ENCODE measurements at places on chromosomes 16 and 17. TPM values are rescaled to one million over a fixed set of nuclear protein-coding genes. Genes with fewer than 3 reads are reported as not detected.

DNA sequence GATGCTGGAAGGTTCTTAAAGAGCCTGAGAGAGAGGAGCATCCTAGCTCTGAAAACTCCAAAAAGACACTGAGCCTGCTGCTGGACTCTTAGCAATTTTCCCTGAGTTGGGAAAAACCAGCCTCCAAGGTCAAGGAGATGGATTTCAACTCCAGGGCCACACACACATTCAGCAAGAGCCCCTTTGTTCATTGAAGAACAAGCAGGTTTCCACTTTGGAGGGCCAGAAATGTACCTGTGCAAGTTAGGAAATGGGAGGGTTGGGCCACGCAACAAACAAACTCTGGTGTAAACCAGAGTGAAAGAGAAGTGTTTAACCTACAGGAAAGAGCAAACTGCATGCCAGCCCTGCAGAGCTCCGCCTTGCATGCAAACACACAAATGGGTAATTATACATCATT lies 264.8 kb upstream of the RPL38 start:
- H3K27ac ChIP-seq, result no peak overlapping the region
- peaks cover 2% of the 10 kb centered on the region for H3K27me3 ChIP-seq
- no peak for DNase-seq
- H3K4me1 ChIP-seq, result peaks cover 10% of the 10 kb centered on the region
- no peaks in the 10 kb centered on the region for H3K36me3 ChIP-seq

DNA sequence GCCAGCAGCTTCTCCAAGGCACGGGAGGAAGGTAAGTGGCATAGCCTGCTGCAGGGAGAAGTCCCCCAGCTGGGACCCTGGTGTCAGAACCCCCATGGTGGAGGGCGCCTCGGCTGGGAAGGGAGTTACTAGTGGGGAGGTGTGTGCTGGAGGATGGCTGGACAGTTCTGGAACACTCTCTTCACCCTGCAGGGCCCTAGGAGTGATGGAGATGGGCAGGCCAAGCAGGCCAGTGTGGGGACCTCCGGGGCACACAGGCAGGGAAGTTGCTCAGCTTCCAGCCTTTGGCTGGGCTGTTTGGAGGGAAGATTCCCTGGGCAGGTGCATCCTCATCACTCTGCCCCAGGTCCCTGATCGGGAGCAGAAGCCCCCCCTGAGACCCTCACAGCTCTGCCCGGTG lies 696 bp downstream of the C17orf99 start:
- H3K4me1 ChIP-seq, result peaks cover 89% of the 10 kb centered on the region
- H3K4me3 ChIP-seq, result no peak overlapping the region
- H3K36me3 ChIP-seq, result no peaks in the 10 kb centered on the region

- no peaks in the 10 kb centered on the region for H3K27me3 ChIP-seq
- peak overlapping the region; percentile 67 for H3K4me3 ChIP-seq
- peaks cover 3% of the 10 kb centered on the region for H3K36me3 ChIP-seq
- peaks cover 50% of the 10 kb centered on the region for H3K4me1 ChIP-seq
- H3K27ac ChIP-seq, result peak overlapping the region; percentile 98
These were observed 20.7 kb downstream of the TRAP1 start for GRCh38 chr16:3696425-3697218.

- no peak overlapping the region for H3K4me3 ChIP-seq
- H3K27ac ChIP-seq, result no peak overlapping the region
- H3K27me3 ChIP-seq, result no peaks in the 10 kb centered on the region
- no peaks in the 10 kb centered on the region for H3K36me3 ChIP-seq
These were observed 101.8 kb upstream of the CDH8 start for GRCh38 chr16:62137996-62138395.

- H3K4me3 ChIP-seq, result no peak overlapping the region
- no peaks in the 10 kb centered on the region for H3K27me3 ChIP-seq
- no peak for DNase-seq
- H3K4me1 ChIP-seq, result no peaks in the 10 kb centered on the region
These were observed 388.3 kb downstream of the CA10 start for GRCh38 chr17:51770027-51770759.

- no peak overlapping the region for H3K27ac ChIP-seq
- no peak for DNase-seq
- H3K36me3 ChIP-seq, result no peaks in the 10 kb centered on the region
- no peak overlapping the region for H3K4me3 ChIP-seq
- H3K27me3 ChIP-seq, result no peaks in the 10 kb centered on the region
These were observed 112.3 kb upstream of the PMFBP1 start for GRCh38 chr16:72284042-72284789.

DNA sequence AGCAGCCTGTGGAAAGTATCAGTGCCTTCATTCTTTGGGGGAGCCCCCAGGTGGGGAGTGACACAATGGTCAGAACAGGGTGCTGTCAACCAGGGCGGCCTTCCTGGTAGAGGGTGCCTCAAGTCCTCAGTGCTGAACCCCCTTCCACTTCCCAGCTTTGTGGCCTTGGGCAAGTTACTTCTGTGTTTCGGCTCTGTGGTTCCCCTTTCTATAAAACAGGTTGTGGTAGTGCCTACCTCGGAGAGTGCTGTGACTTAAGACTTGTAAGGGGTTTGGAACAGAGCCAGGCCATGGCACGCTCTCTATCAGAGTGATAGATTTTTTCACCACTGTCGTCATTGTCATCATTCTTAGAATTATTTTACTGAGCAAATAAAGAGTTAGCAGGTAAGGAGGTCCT lies 141.1 kb downstream of the CCDC182 start:
- peaks cover 31% of the 10 kb centered on the region for H3K36me3 ChIP-seq
- H3K27ac ChIP-seq, result no peak overlapping the region
- H3K4me3 ChIP-seq, result no peak overlapping the region

C1QL1 gene
- total RNA-seq, result 0.11 TPM

GRCh38 chr16:58230259-58230658 lies 32.4 kb upstream of the CSNK2A2 start:
- no peaks in the 10 kb centered on the region for H3K36me3 ChIP-seq
- H3K27me3 ChIP-seq, result no peaks in the 10 kb centered on the region
- H3K27ac ChIP-seq, result no peak overlapping the region
- no peak for DNase-seq
- H3K4me1 ChIP-seq, result peaks cover 11% of the 10 kb centered on the region
- H3K4me3 ChIP-seq, result no peak overlapping the region

DNA sequence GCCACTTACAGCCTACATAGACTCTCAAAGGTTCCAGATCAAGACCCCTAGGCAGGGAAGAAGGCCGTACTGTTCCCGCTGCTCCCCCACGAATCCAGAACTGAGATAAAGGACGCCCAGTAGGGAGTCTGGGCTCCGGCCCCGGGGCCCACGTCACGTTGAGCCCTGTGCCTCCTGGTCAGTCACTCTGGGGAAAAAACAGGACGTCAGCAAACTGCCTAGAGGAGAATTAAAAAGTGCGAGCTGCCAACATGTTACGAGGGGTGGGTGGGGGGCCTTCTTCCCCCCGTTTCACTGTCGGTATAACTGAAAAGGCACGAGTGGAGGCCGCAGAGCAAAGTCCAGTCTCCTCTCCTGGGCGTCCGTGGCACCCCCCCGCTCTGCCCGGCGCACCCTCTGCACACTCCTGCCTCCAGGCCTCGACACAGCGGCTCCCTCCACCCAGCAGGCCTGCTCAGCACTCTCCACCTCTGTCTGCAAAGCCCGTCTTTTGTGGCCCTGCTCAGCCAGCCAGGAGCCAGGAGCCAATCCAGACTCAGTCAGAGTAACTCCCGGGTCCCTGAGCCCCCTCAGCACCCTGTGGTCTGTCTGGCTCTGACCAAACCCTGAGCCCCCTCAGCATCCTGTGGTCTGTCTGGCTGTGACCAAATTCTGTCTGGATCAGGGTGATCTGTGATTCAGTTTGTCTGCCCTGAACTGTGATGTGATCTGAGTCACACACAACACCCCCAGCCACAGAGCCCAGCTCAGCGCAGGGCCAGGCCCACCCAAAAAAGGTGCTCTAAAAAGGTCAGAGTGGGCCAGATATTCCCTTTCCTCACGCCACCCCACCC lies 6.2 kb downstream of the ITGAE start:
- H3K27me3 ChIP-seq, result no peaks in the 10 kb centered on the region
- H3K27ac ChIP-seq, result peak overlapping the region; percentile 92
- H3K4me1 ChIP-seq, result peaks cover 56% of the 10 kb centered on the region
- peak overlapping the region; percentile 33 for H3K4me3 ChIP-seq
- no peaks in the 10 kb centered on the region for H3K36me3 ChIP-seq

GRCh38 chr17:58531661-58532554 lies 17.5 kb upstream of the MTMR4 start:
- peaks cover 65% of the 10 kb centered on the region for H3K4me1 ChIP-seq
- no peak overlapping the region for H3K27ac ChIP-seq
- peaks cover 53% of the 10 kb centered on the region for H3K27me3 ChIP-seq
- no peak for DNase-seq
- peak overlapping the region; percentile 48 for H3K4me3 ChIP-seq
- no peaks in the 10 kb centered on the region for H3K36me3 ChIP-seq

DNA sequence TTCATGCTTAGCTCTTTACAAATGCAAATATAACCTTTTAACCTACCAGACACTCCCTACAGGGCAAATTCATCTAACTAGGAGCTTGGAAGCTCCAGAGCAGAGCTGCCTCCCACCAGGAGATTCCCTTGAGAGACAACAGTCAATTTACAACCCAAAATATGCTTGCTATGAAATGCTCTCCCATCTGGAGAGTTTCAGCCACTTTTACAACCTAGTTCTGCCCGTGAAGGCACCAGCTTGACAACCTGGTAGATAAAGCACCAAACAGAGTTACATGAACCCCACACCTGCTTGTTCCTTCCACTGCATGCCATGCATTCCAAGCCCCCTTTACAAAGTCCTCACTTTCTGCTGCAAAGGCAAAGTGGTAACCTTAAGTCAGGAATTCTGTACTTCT lies 215.3 kb upstream of the KIF2B start:
- no peaks in the 10 kb centered on the region for H3K4me1 ChIP-seq
- H3K36me3 ChIP-seq, result no peaks in the 10 kb centered on the region
- H3K27me3 ChIP-seq, result no peaks in the 10 kb centered on the region
- no peak overlapping the region for H3K27ac ChIP-seq
- no peak for DNase-seq

DNA sequence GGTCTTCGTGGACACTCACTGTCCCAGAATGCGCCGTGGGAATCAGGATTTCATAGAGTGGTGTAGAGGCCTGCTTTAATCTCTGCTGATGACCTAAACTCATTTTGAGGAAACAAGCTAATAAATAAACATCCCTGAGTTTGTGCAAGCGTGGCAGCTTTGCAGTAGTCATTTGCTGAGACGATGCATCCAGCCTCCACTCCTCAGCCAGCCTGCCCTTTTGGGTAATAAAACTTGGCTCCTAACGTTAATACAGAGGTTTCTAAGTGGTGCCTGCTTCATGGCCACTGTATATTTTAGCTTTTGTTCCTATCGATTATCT lies 1.3 kb downstream of the DGKE start:
- H3K4me1 ChIP-seq, result peaks cover 54% of the 10 kb centered on the region
- H3K27me3 ChIP-seq, result no peaks in the 10 kb centered on the region
- no peaks in the 10 kb centered on the region for H3K36me3 ChIP-seq
- H3K4me3 ChIP-seq, result peak overlapping the region; percentile 69
- peak overlapping the region; percentile 50 for H3K27ac ChIP-seq

GRCh38 chr16:2043667-2044451 lies 3.8 kb downstream of the NTHL1 start:
- DNase-seq, result no peak
- peaks cover 52% of the 10 kb centered on the region for H3K4me1 ChIP-seq
- H3K27me3 ChIP-seq, result peaks cover 2% of the 10 kb centered on the region
- H3K36me3 ChIP-seq, result no peaks in the 10 kb centered on the region
- H3K4me3 ChIP-seq, result no peak overlapping the region

SLC12A4 gene
- 23.1 TPM for total RNA-seq

RGS11 gene
- not detected for total RNA-seq

ARMC7 gene
- total RNA-seq, result 4.4 TPM

DNA sequence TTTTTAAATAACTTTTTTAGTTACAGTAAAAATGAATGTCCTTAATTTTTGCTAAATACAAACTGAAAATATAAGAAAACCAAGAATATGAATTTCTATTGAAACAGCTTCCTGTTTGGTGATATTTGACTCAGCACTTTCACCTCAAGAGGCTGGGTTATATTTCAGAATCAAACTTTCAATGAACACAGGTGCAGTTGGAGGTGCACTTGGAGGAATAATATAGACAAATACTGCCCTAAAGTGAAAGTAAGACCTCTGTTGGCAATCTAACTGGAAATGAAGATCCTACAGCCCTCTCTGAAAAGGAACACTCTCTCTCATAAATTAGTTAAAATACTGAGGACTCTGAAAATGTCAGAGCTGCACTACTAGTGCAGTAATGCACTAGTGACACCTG lies 106.2 kb downstream of the BRIP1 start:
- H3K4me1 ChIP-seq, result no peaks in the 10 kb centered on the region
- H3K4me3 ChIP-seq, result no peak overlapping the region
- peaks cover 1% of the 10 kb centered on the region for H3K36me3 ChIP-seq
- H3K27ac ChIP-seq, result no peak overlapping the region
- no peaks in the 10 kb centered on the region for H3K27me3 ChIP-seq

GRCh38 chr16:68553186-68553585 lies 14.1 kb downstream of the ZFP90 start:
- no peak overlapping the region for H3K27ac ChIP-seq
- no peaks in the 10 kb centered on the region for H3K27me3 ChIP-seq
- DNase-seq, result no peak
- H3K4me1 ChIP-seq, result no peaks in the 10 kb centered on the region
- H3K4me3 ChIP-seq, result no peak overlapping the region

- H3K4me3 ChIP-seq, result no peak overlapping the region
- H3K27me3 ChIP-seq, result no peaks in the 10 kb centered on the region
- peaks cover 59% of the 10 kb centered on the region for H3K36me3 ChIP-seq
- no peak overlapping the region for H3K27ac ChIP-seq
These were observed 21.0 kb upstream of the EVPL start for GRCh38 chr17:76048025-76048605.

DNA sequence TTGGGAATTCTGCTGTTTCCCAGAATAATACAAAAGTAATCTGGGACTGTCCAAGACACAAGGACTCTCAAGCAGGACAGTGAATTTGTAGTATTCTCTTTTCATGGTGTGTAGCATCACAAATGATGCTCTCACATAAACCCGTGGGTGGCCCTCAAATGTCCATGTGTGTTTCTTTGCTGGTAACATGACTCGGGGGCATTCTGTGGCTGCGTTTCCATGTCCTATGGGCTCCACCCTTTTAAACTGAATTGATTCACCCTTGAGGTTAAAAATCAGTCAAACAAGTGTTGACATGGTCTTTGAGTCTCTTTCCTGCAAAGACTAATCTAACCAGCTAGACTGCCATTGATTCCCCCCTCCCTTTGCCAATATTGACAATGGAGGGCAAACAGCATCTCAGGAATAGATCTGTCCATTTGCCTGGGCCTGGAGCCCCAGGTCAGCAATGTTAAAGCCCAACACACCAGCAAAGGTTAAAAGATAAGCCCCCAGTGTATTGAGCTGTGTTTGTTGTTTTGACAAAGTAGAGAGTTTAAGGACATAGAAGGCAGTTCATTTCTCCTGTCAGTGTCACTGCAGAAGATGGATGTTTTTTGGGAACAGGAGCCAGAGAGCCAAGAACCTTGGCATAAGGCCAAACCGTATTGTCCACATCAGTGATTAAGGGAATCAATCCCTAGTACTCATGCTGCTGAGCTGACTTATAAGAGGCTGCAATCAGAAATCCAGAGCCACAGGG lies 117.1 kb upstream of the COX10 start:
- H3K4me3 ChIP-seq, result no peak overlapping the region
- peak overlapping the region; percentile 3 for H3K27ac ChIP-seq
- peaks cover 20% of the 10 kb centered on the region for H3K4me1 ChIP-seq

DNA sequence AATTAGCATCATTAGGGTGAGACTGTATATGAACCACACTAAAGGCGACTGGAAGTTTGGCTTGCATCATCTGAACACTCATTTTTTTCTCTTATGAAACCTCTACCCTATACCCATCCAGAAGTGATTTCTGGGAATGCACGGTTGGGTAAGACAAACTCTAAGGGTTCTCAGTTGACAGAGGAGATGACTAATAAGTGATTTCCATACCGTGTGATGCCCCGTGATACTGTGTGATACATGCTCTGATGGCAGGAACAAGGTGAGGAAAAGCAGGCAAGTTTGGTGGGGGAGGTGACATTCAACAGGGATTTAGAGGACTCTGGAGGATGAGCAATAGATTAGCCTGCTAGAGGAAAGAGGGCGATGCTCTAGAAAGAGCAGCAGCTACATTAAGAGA lies 156.4 kb upstream of the CCL2 start:
- no peak overlapping the region for H3K4me3 ChIP-seq
- no peak overlapping the region for H3K27ac ChIP-seq
- H3K4me1 ChIP-seq, result no peaks in the 10 kb centered on the region

All from HepG2 (cell line).